MV-4-11 (cell line): ENCODE measurements at places on chromosomes 6 and 20.

DNA sequence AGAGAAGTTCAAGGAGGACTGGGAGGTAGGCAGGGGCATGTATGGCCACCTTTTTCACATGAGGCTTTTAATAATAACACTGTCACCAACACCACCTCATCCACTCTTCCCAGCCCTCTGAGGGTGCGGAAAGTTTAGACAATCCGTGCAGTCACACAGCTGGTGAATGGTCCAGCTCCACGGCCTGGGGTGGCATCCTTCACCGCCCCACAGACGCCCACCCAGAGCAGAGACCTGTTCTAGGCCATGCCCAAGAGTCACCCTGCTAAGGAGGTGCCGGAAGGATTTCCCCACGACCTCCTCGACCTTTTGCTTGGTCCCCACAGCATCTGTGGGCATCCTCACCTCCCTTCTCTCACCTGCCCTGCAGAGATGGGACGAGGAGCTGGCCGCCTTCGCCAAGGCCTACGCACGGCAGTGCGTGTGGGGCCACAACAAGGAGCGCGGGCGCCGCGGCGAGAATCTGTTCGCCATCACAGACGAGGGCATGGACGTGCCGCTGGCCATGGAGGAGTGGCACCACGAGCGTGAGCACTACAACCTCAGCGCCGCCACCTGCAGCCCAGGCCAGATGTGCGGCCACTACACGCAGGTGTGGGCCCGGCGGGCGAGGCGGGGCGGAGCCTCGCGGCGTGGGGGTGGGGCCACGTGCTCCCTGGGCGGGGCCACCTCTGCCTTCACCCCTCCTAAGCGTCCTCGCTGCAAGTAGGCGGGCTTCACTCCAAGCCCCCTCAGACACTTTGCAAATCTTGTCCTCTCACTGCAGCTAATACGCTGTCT, 4.4 kb downstream of the PI16 start:
- DNase-seq: no peak

DNA sequence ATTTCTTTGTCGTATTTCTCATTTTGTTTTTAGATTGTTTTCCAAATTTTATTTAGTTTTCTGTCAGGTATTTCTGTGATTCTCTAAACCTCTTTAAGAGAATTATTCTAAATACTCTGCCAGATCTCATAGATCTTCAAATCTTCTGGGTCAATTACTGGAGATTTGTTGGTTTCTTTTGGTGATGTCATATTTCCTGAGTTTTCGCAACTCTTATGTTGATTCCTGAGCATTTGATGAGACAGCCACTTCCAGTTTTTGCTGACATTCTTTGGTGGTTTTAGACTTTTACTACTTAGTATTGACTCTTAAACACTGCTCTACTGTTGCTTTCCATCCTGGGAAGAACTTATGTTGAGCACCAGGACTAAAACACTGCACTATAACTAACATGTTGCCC, 21.9 kb downstream of the ADGB start:
- DNase-seq: peak; percentile 78

- no peak for DNase-seq
Measured at GRCh38 chr6:29602564-29603361, 17.8 kb downstream of the OR2H2 start.

- no peak for DNase-seq
Measured at GRCh38 chr20:25277051-25277801, 29.3 kb downstream of the PYGB start.

GRCh38 chr20:11271920-11272594, 598.3 kb upstream of the JAG1 start:
- DNase-seq: no peak

DNA sequence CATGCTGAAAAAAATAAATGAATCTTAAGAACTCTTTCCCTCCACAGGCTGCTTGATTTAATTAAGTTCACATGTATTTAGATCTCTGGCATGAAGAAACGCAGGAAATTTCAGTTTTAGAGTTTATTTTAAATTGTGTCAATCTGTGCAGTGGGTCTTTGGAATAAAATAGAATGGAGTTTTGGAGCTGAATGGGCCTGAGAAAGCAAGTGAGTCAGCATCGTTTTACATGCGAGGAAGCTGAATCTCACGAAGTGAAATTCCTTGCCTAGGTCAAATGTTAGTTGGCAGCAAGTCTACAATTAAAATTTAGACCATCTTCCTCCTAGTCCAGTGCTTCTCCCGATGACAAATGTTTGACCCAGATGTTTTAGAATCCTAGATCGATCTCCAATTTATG, 22.4 kb downstream of the MAP7 start:
- no peak for DNase-seq

DNA sequence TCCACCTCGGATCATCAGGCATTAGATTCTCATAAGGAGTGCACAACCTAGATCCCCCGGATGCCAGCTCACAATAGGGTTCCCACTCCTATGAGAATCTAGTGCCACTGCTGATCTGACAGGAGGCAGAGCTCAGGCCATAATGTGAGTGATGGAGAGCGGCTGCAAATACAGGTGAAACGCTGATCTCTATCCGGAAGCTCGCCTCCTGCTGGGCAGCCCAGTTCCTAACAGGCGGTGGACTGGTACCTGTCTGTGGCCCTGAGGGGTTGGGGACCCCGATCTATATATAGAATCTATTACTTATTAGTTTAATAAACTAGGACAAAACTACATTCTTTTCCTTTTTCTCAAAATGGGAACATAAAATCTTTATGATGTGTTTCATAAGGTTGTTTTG, 741.9 kb downstream of the RFPL4B start:
- DNase-seq: no peak

DNA sequence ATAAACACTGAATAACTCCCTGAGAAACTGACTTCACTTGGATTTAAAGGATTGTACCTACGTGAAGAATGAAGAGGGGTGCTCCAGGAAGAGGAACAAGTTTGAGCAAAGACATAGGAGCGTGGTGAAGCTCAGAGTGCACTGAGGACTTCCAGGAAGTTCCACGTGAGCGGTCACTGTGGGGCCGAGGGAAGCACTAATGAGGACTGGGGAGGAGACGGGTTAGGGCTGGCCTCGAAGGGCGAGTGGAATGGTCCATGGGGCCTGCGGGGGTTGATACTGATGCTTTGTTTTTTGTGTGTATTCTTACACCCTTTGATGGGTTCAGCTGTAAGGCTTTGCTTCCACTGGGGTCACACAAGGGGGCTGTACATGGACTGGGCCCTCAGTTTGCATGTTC, 91.9 kb downstream of the CDH4 start:
- DNase-seq: no peak
